ENCODE measurements at places on chromosomes 5 and 9. TPM values are rescaled to one million over a fixed set of nuclear protein-coding genes. Genes with fewer than 3 reads are reported as not detected.

The SPINK4 gene
- total RNA-seq: not detected

The VCAN gene
- total RNA-seq: 0.41 TPM

The C5orf58 gene
- total RNA-seq: not detected

The TMEM8B gene
- total RNA-seq: 11.9 TPM

The ANKRD31 gene
- 1.3 TPM for total RNA-seq

The CTXN3 gene
- total RNA-seq: not detected

The KIF20A gene
- total RNA-seq: 0.45 TPM

The KIAA0825 gene
- 2.9 TPM for total RNA-seq

The PTAR1 gene
- total RNA-seq: 60.3 TPM

The SPINK6 gene
- not detected for total RNA-seq

The TTC33 gene
- 8.9 TPM for total RNA-seq

The AGXT2 gene
- total RNA-seq: not detected

The FIBCD1 gene
- not detected for total RNA-seq

The RBM27 gene
- total RNA-seq: 26.1 TPM

The UNC5A gene
- total RNA-seq: not detected

The KDM3B gene
- total RNA-seq: 76.0 TPM

The LAMC3 gene
- 3.6 TPM for total RNA-seq

The FBP1 gene
- total RNA-seq: 3.8 TPM

The SIL1 gene
- 15.1 TPM for total RNA-seq

The ANXA2R gene
- 53.1 TPM for total RNA-seq

The TAL2 gene
- total RNA-seq: not detected

The C1QTNF2 gene
- total RNA-seq: not detected

The PCDHGC5 gene
- total RNA-seq: not detected

The ACER2 gene
- total RNA-seq: 1.9 TPM

The JAKMIP2 gene
- total RNA-seq: 2.5 TPM

The FXN gene
- 20.3 TPM for total RNA-seq

The OLFM1 gene
- total RNA-seq: 0.16 TPM

The PCDH12 gene
- not detected for total RNA-seq

The DOCK2 gene
- total RNA-seq: 293 TPM

The CDKN2B gene
- total RNA-seq: 0.33 TPM

The ENDOG gene
- 12.4 TPM for total RNA-seq

The WNK2 gene
- 0.95 TPM for total RNA-seq

The PDZD2 gene
- total RNA-seq: 1.3 TPM

The SPACA9 gene
- total RNA-seq: 2.1 TPM

The CARTPT gene
- not detected for total RNA-seq

The MAMDC2 gene
- total RNA-seq: not detected

The PCDHGB5 gene
- total RNA-seq: 0.40 TPM

The OBP2B gene
- not detected for total RNA-seq

The RICTOR gene
- 85.8 TPM for total RNA-seq

The N4BP3 gene
- total RNA-seq: 7.7 TPM

All from T-cell (primary cell).